Hindlimb muscle (tissue), 1 donor: ENCODE measurements at places on chromosomes 6 and 20. TPM values are rescaled to one million over a fixed set of nuclear protein-coding genes. Genes with fewer than 3 reads are reported as not detected.

The DEFB121 gene
- not detected for polyA plus RNA-seq

DNA sequence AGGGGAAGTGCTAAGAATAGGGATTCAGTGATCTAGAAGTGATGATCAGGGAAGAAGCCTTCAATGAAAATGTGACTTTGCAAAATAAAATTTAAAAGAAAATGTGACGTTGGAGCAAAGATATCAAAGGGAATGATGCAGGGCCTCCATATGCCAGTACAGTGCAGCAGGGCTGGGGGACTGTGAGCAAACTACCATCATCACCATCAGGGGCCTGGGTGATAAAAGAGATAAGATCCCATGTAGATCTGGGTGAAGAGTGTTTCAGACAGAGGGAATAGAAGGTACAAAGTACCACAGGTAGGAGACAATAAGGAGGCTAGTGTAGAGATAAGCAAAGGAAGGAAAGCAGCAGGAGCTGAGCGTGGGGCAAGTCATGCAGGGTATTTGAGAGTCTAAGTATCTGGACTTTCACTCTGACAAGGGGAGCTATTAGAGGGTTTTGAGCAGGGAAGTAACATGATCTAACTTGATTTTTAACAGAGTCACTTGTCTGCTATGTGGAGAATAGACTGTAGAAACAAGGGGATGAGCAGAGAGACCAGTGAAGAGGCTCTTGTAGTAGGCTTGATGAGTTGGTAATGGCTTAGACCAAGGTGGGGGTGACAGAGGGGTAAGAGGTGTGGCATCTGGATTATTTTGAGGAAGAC, 295.6 kb downstream of the ZFAND3 start:
- no peak for DNase-seq

DNA sequence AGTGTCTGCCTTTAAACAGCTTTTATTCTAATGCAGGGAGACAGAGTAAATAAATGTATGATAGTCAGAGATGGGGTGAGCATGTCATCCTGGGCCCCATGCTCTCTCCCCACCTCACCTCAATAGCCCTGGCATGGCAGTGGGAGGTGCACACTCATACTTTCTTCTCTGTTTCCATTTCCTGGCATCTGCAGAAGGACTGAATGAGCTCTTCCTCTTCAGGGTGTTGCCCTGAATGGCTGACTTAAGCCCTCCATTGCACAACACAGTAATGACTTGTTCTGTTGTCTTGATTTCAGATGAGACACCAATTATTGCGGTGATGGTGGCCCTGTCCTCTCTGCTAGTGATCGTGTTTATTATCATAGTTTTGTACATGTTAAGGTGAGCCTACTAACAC, 57.0 kb upstream of the GNRH2 start:
- no peak for DNase-seq

GRCh38 chr6:14544666-14545065, 427.1 kb downstream of the CD83 start:
- DNase-seq: no peak

GRCh38 chr20:62892348-62893304, 31.0 kb upstream of the TCFL5 start:
- DNase-seq: no peak
